ENCODE measurements at places on chromosomes 4 and X.

- DNase-seq, result no peak
Measured at GRCh38 chrX:10798041-10798440, 177.7 kb upstream of the MID1 start.

DNA sequence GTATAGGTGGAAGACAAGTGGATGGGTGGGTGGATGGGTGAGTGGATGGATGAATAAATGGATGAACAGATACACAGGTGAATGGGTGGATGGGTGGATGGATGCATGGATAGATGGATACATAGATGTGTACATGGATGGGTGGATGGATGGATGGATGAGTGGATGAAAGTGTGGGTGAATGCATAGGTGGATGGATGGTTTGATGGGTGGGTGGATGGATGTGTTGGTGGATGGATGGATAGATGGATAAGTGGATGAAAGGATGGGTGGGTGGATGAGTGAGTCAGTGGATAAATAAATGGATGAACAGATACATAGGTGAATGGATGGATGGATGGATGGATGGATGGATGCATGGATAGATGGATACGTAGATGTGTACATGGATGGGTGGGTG is 1.6 kb downstream of the CRLF2 start:
- DNase-seq, result no peak

DNA sequence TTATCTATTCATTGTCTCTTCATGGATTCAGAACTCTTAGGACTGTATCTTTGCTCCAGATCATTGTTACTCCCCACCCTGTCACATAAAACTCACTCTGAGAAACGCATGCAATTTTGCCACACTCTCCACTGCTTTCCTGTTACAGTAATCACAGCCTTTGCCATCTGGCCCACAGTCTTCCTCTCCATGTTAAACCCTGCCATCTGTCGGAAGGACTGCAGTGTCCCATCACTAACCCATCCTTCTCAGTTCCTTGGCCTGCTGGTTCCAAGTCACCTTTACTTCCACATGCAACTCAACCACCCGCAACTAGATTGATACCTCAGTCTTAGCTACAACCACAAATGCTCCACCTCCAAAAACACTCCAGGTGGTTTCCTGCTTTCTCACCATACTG is 308.7 kb upstream of the FAM241A start:
- DNase-seq, result no peak

GRCh38 chr4:98485816-98486345 is 172.5 kb downstream of the TSPAN5 start:
- no peak for DNase-seq

- DNase-seq, result peak; percentile 68
Measured at GRCh38 chr4:1351854-1352566, 5.0 kb downstream of the UVSSA start.

Measured in NK-92 treated with Interleukin-12 subunit alpha and Interleukin-12 subunit beta, amount 100 ng/mL, for 24 hours (cell line).